T-helper 2 cell treated with Interferon-gamma antibody and Interleukin-4, amounts not matched to agents 100 ng/mL and 5 ng/mL, for 36 hours (primary cell): ENCODE measurements at places on chromosomes 12 and 14. TPM values are rescaled to one million over a fixed set of nuclear protein-coding genes. Genes with fewer than 3 reads are reported as not detected.

Gene M6PR
- total RNA-seq = 215 and 216 TPM in 2 replicates

Gene CACNA1C
- 0.09 and 0.14 TPM in 2 replicates for total RNA-seq

Gene KLRC2
- total RNA-seq = not detected in 2 replicates

Gene PLEKHA5
- 5.3 and 5.9 TPM in 2 replicates for total RNA-seq

Gene RGS6
- total RNA-seq = 0.18 and 0.39 TPM in 2 replicates

Gene LRP1-AS
- total RNA-seq = not detected in 2 replicates

Gene NPAS3
- total RNA-seq = not detected in 2 replicates

Gene KRT79
- not detected in 2 replicates for total RNA-seq

Gene FAIM2
- 0.18 and 0.27 TPM in 2 replicates for total RNA-seq

Gene ANHX
- total RNA-seq = not detected in 2 replicates

Gene RD3L
- total RNA-seq = not detected in 2 replicates

Gene FAM222A
- 1.1 and 1.4 TPM in 2 replicates for total RNA-seq

Gene MTHFD1
- 235 and 245 TPM in 2 replicates for total RNA-seq

Gene COX8C
- not detected in 2 replicates for total RNA-seq

Gene MORN3
- total RNA-seq = 0.82 and 0.84 TPM in 2 replicates

Gene SYCP3
- total RNA-seq = 0.93 and 1.2 TPM in 2 replicates

Gene RDH5
- 10.4 and 14.1 TPM in 2 replicates for total RNA-seq

Gene PTPN6
- 255 and 267 TPM in 2 replicates for total RNA-seq

Gene OTUB2
- 3.0 and 3.2 TPM in 2 replicates for total RNA-seq

Gene TXNDC16
- 8.1 and 9.7 TPM in 2 replicates for total RNA-seq

Gene TMEM117
- 0.52 and 0.75 TPM in 2 replicates for total RNA-seq

Gene TCL1B
- total RNA-seq = not detected in 2 replicates

Gene SMIM41
- not detected in 2 replicates for total RNA-seq

Gene FMNL3
- 25.0 and 25.2 TPM in 2 replicates for total RNA-seq

Gene SLC35F4
- total RNA-seq = not detected in 2 replicates

Gene GAS2L3
- 3.9 and 5.0 TPM in 2 replicates for total RNA-seq

Gene IRF9
- total RNA-seq = 264 and 265 TPM in 2 replicates

Gene SLC39A9
- 48.9 and 49.0 TPM in 2 replicates for total RNA-seq

Gene CD27
- total RNA-seq = 59.0 and 60.3 TPM in 2 replicates

Gene AQP5
- total RNA-seq = not detected in 2 replicates

Gene CLEC1B
- total RNA-seq = not detected in 2 replicates

Gene PSMA3
- total RNA-seq = 354 and 356 TPM in 2 replicates

Gene MYRFL
- total RNA-seq = not detected in 2 replicates

Gene HOXC9
- total RNA-seq = not detected in 2 replicates

Gene SCNN1A
- 0.09 and 0.32 TPM in 2 replicates for total RNA-seq

Gene RAB5B
- 55.0 and 58.9 TPM in 2 replicates for total RNA-seq

Gene PTGDR
- total RNA-seq = 0.66 TPM in 2 replicates

Gene GDF11
- 18.2 and 21.1 TPM in 2 replicates for total RNA-seq

Gene OAS2
- 140 and 153 TPM in 2 replicates for total RNA-seq

Gene KCNA5
- total RNA-seq = not detected in 2 replicates
